ENCODE measurements at places on chromosomes 3 and 15.

- no peak for DNase-seq
Measured at GRCh38 chr3:113771993-113772392, 25.2 kb downstream of the ATP6V1A start.

GRCh38 chr3:132285620-132285945 lies 31.6 kb upstream of the ACP3 start:
- no peak for DNase-seq

DNA sequence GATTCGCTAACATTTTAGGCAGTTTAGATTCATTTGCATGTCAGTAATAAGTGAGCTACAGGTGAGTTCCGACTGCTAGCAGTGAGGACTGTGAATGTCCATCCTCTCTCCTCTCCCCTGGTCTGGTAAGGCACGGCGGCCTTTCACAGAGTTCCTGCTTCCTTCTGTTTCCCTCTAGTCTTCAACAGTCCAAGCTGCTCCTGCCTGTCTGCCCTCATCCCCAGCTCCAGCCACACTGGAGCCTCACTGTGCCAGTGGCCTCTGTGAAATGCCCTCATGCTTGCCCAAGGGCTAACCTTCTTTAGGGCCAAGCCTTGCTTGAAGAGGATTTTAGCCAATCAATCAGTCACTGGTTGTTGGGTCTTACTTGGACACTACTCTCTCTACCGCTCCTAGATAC lies 145.8 kb upstream of the BHLHE40 start:
- no peak for DNase-seq

DNA sequence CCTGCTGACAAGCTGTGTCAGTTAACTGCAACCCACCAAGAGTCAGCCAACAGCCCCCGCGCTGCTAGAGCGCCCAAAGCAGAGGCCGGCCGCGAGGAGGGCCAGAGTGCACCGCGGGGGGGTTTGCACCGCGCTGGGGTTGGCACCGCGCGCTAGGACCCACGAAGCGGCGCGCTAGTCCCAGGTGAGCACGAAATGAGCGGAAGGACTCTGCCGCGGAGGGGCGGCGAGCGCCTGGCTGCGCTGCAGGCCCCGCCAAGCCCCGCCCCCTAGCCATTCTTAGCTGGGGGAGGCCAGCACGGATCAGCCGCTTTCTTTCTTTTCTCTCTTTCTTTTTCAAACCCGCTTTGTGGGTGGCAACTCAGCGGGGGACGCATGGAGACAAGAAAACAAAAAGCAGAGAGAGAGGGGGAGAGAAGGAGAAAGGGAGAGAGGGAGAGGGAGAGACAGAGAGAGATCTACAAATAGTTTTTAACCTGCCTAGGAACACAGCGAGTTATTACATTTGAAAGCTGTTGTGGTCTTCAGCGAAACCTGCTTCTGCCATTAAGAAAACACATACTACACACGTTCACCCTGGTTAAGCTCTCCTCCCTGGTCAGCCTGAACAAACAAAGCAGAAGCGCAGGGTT lies 6.9 kb upstream of the FOXB1 start:
- DNase-seq = peak; percentile 62

DNA sequence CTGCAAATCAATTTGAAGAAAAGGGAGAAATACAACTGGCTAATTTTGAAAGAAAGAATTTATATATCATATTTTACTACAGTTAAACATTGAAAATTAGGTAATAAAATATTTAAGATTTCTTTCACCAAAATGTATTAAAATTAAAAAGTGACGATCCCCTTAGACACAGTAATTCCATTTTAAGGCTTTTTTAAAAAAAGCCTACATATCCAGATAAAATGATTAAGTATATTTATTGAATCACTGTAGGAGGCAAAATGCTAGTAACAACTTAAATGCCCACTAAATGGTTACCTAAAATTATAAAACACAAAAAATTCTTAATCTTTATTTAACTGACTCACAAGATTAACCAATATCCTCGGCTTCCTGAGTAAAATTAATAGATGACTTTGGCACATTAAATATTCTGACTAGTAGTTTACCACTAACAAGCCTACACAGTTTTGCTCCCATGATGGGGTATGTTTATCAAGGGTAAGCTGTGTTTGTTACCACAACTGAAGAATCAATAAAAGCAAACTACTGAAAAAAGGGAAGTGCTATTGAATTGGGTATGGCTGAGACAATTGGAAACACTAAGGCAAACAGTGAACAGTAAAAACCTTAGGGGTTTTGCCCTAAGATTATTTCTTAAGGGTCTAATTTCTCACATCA lies 28.4 kb downstream of the ANKRD28 start:
- DNase-seq = no peak

DNA sequence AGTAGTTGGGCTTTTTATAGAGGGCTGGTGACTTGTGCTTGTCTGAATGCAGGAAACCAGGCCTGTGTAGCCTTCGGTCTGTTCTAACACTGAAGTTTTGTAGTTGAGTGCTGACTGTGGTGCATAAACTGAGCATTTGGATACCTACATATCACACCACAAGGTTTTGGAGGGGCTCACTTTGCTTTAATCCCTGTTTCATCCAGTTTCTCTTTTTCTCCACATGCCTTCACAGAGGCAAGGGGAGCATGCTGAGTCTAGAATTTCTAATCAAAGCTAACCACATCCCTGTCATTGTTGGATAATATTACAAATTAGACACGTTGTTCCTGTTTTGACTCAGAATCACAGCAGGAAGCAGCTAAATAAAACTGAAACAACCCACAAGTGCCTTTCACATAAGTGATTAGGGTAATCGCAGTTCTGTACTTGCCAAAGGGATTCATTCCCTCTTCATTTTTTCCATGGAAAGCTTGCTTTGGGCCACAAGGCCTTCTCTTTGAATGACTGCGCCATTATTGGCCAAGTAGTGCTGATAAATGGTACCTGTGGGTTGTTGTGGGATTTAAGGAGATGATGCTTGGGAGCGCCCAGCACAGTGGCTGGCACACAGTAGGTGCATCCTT lies 48.9 kb downstream of the TGFBR2 start:
- DNase-seq = peak; percentile 20

DNA sequence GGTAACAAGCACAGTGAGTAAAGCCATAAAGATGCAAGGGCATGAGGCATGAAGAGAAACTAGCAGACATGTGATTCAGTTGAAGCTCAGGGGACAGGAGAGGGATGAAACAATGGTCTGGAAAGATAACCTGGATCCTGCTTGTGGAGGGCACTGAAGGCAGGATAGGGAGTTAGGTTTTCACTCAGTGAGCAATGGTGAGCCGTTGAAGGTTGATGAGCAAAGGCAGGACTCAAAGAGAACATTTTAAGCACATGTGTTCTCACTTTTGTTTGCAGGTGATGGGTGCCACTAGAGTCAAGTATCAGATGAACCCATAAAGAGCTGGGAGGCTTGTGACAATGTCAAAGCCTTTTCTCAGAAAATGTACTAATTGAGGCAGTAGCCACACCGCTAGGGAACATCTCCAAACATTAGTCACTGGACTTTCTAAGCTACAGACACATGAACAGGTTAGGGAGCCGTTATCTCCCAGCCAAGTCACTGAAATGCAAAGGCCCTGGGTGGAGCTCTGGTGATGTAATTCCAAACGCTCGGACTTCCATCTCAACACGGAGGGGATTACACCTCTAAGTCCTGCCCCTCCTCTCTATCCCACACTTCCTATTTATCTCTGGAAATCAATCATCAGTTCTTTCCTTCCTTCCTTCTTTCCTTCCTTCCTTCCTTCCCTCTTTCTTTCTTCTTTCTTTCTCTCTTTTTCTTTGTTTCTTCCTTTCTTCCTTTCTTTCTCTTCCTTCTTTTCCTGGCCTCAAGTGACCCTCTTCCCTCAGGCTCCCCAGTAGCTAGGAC lies 22.7 kb downstream of the KLHL6 start:
- DNase-seq = no peak

DNA sequence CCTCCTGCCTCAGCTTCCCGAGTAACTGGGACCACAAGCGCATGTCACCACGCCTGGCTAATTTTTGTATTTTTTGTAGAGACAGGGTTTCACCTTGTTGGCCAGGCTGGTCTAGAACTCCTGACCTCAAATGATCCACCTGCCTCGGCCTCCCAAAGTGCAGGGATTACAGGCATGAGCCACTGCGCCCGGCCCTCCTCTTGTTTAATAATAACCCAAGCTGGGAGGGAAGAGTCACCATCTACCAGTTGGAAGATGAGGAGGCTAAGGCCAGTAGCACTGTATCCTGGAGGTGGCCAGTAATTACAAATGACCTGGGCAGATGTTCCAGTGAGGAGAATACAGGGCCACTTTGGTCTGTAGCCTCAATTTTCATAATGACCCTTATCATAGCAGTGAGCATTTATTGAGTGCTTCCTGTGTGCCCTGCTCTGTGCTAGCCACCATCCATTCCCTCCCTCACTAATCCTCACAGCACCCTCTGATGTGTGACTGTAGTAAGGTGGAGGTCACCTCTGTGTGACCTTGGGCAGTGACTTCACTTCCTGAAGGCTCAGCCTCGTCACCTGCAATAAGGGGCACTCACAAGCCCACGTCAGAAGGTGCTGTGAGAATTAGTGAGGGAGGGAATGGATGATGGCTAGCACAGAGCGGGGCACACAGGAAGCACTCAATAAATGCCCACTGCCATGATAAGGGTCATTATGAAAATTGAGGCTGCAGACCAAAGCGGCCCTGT lies 64.2 kb downstream of the ABTB1 start:
- DNase-seq = no peak

- no peak for DNase-seq
Measured at GRCh38 chr3:20047341-20047779, 7.1 kb downstream of the KAT2B start.

DNA sequence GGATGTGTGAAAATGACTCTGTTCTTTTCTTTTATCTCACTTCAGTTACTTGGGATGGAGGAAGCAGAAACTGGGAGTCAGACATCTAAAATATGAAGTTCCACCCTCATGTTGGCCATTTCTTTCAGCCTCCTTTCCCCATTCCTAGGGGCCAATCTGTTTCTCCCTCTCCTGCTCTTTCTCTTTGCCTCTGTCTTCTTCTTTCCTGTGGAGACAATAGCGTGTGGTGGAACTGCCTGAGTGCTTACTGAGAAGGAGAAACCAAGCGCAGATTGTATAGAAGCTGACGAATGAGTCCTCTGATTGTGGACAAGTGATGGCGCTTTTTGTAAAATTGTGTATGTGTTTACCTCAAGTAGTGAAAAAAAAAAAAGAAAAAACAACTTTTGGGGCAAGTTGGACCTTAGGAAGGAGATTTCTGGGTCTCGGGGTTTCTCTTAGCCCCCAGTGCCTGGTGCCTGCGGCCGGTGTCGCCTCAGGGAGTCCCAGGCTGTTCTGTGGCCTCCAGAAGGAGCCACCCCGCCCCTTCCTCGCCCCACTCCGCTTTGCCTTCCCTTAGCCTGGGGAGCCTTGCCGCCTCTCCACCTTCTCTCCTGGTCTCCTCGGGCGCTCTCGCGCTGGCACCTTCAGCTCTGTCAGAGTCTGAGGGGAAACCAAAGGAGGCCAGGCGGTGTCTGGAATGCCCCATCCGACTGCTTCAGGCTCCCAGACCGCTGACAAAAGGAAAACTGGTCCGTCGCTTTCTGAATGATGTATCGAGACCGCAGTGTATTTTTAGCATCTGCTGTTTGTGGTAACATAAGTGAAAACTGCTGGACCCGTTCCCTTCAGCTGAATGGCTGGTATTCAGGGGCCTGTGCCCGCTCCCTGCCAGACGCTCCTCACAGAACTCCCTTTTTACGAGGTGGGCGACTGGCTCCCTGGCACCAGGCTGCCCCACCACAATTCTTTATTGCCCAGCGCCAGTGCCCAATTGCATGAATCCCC lies 30.1 kb downstream of the SCG5 start:
- no peak for DNase-seq

DNA sequence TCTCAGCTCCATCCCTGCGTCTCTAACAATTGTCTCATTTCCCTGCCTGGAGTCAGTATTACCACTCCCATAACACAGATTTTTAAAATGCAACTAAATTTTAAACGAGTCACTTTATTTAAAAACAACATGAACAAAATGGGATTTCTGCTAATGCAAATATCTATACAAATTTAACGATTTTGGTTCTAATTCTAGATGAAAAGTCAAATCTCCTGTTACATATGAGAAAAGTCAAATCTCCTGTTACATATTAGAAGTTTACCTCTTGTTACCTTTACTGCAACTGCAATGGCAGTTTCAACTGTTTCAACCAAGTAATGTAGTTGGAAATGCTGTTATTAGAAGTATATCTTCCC lies 578 bp upstream of the RPL39L start:
- no peak for DNase-seq

DNA sequence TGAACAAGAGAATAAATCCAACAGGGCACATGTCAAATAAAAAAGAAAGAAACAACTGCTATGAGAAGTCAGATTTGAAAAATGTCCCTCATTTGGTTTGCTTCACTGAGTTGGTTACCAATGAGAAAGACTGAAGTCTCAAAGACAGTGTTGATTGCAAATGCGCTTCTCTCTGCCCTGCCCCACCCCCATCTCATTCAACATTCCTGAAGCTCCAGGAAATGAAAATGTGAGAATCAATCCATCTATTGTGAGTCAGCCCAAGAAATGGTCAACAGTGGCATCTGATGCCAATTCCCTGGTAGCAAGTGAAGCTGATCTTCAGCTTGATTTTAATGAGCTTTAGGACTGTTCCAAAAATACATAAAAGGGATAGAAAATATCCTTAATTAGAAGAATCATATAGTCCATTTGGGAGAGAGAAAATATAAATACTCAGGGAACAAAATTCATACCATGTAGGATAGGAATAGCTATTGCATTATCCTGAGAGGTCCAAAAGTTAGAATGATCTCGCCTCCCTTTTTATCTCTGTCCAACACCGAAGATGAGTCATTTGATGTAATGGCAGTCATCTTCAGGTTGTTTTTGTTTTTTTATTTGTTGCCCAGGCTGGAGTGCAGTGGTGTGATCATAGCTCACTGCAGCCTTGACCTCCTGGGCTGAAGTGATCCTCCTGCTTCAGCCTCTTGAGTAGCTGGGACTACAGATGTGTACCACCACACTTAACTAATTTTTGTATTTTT lies 200.3 kb upstream of the UMPS start:
- no peak for DNase-seq

DNA sequence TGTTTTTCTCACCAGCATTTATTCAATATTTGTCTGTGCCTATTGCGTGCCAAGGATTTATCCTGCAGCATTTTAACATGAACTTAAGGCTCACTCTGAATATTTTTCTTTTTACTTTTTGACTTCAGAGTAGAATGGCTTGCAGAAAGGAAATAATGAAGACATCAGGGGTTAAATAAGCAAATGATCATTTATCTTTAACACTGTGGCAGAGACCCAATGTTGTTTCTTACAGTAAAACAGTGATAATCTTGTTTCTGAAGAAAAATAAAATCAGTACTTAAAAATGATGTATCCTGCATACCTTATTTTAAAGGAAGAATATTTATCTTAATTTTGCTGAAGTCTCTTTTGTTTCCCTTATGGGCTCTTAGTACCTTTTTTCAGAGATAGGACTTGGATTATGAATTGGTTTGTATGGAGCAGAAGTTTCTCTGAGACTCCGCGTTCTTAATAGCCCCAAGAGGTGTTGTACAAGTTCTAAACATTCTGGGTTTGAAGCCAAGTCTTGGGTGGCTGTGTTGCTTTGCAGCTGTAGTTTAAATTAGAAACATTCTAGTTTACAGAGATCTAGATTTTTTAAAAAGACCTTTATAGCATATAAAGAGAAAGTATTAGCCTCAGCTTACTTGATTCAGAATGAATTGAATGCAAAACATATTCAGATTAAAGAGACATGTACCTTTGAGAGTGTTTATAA lies 40.5 kb downstream of the COL6A6 start:
- no peak for DNase-seq
